CD4-positive, alpha-beta T cell treated with Interferon alpha-2 for 1 hour (primary cell): ENCODE measurements at places on chromosomes 1 and 21.

- DNase-seq: no peak
Measured at GRCh38 chr1:4611563-4612341, 42.7 kb upstream of the AJAP1 start.

DNA sequence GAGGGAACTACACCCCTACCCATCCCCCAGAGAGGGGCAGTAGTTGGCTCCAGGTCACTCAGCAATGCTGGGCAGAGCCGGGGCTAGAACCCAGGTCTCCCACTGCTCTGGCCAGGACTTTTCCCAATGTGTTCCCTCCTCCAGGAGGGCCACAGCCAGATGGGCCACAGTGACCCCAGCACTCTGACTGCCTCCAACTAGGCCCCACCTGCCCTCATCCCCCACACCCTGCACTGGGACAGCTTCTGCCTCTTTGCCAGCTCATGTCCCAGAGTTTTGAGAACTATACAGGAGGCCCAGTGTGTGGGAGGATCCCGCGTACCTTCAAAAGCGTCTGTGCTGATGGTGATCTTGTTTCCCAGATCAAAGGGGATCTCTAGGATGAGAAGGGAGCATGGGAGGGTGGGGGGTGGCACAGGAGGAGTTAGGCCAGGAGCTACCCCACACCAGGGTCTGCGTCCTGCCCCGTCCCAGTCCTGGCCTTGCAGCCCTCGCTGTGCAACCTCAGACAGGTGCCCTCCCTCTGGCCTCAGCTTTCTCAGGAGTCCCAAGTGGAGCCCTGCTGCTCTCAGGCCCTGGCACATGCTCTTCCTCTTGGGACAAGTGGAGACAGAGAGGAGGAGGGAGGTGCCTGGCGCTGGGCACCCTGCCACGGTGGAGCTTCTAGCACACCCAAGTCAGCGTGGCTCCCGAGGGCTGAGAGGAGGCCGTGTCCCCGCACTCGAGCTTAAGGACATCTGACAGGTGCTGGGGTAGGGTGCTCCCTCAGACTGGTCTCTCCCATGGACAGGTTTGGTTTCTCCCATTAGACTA lies 22.0 kb downstream of the MYOM3 start:
- DNase-seq: no peak

GRCh38 chr1:161000736-161001480 lies 20.0 kb downstream of the F11R start:
- DNase-seq: no peak

GRCh38 chr1:217687511-217687910 lies 56.4 kb downstream of the SPATA17 start:
- DNase-seq: no peak

GRCh38 chr1:3711780-3712451 lies 40.3 kb upstream of the CCDC27 start:
- no peak for DNase-seq

DNA sequence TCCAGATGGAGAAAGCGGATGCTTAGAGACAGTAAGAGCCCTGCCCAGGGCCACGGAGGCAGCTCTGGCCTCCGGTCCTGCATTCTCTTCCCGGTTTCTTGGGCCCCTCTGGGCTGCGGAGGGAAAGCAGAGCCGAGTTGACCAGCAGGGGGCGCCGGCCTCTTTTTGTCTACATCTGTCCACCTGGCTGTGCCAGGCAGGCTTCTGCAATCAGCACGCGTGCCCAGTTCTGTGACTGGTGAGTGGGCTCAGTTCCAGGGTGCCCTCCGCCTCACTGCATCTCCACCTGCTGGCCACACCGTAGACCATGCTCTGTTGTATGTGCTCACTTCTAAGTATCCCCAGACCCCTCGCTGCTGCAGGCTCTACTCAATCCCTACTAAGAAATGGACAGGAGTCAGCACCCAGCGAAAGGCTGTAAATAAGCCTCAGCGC lies 6.7 kb upstream of the HUNK start:
- peak; percentile 44 for DNase-seq

GRCh38 chr1:225891229-225891972 lies 2.5 kb upstream of the LEFTY1 start:
- DNase-seq: no peak

GRCh38 chr1:68237040-68237439 lies 4.7 kb upstream of the WLS start:
- no peak for DNase-seq

GRCh38 chr1:84991097-84991920 lies 5.6 kb downstream of the MCOLN2 start:
- DNase-seq: no peak
